ENCODE measurements at places on chromosomes 11 and 22.

GRCh38 chr11:64259533-64260067 lies 8.3 kb downstream of the PLCB3 start:
- no peak for DNase-seq

DNA sequence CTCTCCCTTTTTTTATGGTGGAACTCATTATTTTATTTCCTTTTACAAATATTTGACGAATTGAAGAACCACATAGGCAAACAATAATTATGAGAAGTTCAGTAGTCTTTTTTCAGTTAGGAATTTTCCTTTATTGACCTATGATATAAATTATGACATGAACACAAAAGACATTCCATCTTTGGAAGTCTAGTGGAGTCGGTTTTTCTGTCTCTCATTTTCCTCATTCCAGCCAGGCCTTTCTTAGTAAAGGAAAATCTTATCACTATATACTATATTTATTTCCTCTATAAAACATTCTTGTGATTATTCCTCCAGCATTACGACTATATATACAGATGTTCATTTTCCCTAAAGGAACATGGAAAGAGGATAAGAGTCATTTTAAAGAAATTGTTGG lies 1046.1 kb downstream of the DLG2 start:
- no peak for DNase-seq

DNA sequence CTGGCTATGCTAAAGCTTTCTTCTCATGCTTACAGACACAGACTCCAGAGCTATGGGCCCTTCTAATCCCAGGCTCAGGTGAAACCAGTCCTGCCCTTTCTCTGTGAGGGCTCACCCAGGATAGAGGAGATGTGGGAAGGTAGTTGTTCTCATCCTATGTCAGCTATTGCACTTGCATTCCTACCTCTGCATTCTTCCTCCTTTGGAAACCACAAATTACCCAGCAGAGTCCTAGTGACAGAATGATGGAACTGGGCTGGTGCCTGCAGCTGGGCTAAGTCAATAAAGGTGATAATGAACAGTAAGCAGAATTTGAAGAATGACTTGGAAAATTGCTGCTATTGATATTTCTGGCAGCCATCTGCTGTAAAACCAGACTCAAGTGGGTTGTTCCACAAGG lies 560.0 kb downstream of the TMEM135 start:
- no peak for DNase-seq

DNA sequence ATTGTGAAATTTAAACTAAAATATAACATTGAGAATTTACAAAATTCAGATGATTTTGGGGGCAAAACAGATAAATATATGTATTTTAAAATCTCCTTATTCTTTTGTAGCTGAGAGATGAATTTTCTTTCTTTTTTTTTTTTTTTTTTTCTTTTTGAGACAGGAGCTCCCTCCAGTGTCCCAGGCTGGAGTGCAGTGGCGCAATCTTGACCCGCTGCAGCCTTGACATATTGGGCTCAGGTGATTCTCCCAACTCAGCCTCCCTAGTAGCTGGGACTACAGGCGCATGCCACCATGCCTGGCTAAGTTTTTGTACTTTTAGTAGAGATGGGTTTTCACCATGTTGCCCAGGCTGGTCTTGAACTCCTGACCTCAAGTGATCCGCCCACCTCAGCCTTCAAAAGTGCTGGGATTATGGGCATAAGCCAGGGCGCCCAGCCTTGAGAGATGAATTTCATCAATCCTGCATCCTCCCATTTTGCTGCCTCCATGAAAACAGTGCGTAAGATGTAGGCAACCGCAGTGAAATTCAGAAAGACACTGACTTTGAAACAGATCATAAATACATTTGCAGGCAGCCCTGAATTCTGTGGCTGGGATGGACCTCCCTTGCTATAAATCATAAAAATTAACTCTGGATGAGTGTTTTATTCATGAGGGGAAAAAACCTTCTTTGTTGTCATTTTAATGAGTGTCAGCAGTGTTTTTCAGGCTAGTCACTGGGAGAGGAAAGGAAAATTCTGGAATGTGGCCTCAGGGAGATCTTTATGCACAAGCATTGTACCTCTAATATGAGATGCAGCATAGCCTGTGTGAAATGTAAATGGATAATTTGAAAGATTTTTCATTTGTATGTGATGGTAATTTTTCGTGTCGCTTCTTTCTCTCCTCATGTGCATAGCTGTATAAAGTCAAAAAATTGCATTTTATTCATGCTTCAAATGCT lies 14.4 kb downstream of the ELMOD1 start:
- no peak for DNase-seq

GRCh38 chr11:17640493-17641164 lies 78.7 kb upstream of the MYOD1 start:
- DNase-seq, result no peak

DNA sequence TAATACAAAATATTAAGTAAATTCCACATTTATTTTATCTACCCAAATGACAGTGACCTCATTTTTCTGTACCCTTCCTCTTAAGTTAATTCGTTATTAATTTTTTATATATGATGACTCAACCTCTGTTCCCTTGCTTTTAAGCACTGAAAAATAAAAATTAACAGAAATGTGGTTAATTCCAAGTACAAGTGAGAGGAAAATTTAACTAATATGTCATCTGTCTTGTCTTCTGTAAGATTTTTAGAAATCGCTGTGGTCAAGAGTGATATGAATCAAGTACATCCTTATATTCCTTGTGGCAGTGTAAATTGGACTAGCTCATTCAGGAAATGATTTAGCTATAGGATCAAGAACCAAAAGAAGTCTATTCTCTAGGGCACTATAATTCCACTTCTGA lies 74.5 kb downstream of the PDHX start:
- DNase-seq, result no peak
